Femur (tissue), 1 donor: ENCODE measurements at places on chromosomes 3 and 15.

DNA sequence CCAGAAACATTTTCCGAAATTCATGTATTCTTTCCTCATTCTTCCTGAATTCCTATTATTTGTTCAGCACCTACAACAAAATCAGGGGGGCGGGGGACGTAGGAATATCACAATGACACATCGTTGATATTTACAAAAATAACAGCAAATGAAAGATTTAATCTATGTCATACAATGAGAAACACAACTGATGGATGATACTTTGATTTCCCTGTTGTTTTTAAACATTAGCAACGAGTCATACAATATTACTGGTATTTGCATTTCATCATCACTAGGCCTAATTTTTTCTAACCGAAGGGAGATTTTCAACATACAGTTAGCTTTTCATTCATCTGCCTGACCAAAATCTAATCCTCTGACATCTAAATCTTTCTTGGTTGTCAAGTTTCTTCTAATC, 45.3 kb upstream of the INO80 start:
- no peak for DNase-seq

- no peak for DNase-seq
Observed at GRCh38 chr3:125103406-125103805, 47.6 kb upstream of the HEG1 start.

DNA sequence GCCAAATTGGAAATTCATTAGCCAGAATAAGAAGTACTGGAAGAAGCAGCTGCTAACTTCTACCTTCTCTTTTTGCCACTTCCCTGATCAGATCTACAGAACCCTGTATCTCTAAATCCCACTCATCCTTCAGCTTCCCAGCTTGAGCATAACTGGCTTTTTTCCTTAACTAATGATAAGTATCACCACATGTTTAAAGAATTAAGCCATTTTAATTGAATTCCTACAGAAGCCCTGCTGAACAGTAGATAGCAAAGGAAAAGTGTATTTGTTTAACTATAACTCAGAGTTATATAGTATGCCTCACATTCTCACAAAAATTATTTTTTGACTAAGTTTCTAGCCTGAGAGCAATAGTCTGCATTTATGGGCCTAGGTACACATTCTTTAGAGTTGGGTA, 262.4 kb downstream of the UBE2E2 start:
- DNase-seq: no peak

GRCh38 chr3:152683521-152683999, 151.4 kb upstream of the P2RY1 start:
- no peak for DNase-seq

- no peak for DNase-seq
Observed at GRCh38 chr3:178546079-178546478, 9.8 kb downstream of the KCNMB2 start.
